ENCODE measurements at places on chromosomes 1 and 21.

DNA sequence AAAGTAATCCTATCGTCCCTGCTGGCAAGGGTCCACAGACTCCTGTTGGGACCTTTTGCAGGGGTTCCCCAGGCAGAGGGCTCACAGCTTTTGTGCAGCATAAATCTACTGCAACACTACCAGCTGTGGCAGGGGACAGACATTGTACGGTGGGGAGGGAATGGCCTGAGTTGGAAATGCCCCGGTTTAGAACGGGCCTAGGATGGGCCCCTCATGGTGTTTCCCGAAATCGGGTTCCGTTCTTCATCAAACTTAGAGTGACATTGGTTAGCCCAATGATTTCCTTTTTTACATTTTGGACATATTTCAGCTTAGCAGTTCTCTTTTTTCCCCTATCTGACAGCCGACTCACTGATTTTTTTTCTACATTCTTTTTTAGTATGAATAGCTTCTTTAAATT, 26.5 kb upstream of the SAMD11 start:
- no peak for DNase-seq

DNA sequence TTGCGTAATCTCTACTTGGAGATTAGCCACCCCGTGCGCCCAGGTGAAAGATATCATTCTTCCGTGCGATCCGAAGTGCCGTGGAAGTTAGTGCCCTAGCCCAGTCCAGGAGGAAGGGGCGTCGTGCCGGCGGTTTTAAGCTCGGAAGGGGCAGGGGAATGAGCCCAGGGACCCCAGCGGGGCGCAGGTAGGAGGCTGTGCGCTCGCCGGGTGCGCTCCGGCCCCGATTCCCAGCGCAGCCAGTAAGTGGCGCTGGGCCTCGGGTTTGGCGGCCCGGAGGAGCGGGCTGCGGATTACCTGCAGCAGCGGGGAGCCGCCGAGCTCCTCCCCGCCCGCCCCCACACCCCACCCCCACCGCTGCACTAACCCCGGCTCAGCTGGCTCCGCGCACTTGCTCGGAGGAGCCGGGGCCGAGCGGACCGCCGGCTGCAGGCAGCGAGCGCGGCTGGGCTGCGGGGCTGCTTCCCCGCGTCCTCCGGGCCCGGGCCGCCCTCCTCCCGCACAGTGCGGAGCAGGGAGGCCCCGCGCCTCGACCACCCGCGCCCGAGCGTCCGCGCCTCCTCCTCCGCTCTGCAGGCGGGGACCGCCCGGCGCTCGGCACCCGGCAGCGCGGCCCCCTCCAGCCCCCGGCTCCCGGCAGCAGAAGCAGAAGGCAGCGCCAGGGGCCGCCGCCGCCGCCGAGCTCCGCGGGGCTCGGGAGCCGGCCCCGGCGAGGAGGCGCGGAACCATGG, at the start of gene RYR2:
Gene RYR2 (plus strand): TSS at position 390 of the 731 bp plus-strand sequence. CDS start 338 bp downstream, at position 728.
- peak; percentile 81 for DNase-seq

- DNase-seq: no peak
Observed at GRCh38 chr1:156051011-156051725, 2.4 kb downstream of the UBQLN4 start.

DNA sequence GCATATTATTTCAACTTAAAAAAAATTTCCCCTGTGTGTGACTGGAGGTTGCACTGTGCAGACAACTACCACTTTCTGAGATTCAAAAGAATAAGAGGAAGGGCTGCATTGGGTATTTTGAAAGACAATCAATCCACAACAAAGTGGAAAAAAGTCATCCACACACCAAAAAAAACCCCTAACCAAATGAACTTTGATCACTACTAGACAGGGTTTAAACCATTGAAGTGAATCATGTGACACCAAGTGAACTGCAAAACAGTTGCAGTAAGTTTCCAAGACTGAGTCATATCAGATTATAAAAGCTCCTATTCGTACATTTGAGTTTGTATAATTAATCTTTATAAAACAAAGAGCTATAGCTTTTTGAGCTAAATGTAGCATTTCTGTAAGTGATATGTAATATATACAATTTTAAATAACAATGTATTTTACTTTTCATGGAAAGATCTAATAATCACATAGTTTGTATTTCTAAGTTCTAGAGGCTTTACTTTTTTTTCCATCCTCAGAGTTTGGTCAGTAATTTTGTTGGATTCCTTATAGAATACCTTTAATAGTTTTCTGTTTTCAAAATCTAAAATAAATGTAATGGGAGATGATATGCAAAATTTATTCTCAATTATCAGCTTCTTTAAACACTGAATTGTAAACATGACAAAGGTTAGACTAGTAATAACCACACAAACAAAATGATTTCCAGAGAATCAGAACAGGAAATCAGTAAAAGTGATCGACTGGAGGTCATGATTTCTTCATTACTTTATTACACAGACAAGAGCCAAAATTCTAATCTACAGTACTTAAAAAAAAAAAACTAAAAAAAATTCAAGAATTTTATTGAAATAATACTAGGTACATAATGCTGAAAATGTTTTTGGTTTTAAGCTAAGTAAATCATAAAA, 50.5 kb upstream of the GFI1 start:
- DNase-seq: no peak

DNA sequence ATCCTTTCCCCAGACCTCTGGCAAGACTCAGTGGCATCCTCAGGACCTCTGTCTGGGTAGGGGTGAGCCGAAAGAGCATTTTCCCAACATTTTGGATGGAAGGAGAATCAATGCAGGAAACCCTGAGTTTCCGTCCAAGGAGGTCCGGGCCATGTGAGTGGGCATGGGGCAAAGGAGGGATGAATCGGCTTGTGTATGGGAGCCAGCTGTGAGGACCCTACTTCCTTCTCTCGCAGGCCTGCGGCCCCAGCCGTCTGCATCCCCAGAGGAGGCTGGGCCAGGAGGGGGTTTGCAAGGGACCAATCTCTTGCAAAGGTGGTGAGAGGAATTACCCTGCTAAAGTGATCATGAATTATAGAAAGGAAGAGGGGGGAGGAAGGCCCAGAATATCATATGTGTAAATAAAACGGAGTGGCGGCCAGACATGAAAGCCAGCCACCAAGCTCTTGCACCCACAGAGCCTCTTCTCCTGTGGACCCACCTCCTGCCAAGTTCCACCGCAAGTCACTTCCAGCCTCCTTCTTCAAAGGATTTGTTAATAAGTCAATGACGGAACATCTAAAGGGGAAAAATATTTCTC, 48.2 kb upstream of the POU3F1 start:
- no peak for DNase-seq

DNA sequence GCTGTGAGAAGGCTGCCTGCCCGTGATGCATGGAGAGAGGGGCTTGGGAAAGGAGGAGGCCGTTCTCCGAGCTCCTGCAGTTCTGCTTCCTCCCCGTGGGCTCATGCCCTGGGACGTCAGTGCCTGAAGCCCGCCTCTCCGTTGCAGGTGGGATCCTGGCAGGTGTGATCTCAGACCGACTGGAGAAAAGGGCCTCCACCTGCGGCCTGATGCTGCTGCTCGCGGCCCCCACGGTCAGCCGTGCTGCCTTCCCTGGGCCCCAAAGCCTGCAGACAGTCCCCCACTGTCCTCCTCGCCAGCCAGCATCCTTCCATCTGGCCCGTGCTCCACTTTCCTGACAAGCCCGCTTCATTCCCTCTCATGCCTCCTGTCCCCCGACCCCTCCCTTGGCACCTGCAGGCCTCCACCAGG, 50.9 kb downstream of the SLC37A1 start:
- peak; percentile 4 for DNase-seq

- no peak for DNase-seq
Observed at GRCh38 chr1:103898576-103899345, 149.1 kb downstream of the AMY1C start.

GRCh38 chr1:80310703-80311245, 1304.2 kb upstream of the ADGRL4 start:
- DNase-seq: no peak

GRCh38 chr1:41590331-41590730, 105.8 kb upstream of the EDN2 start:
- DNase-seq: no peak

- DNase-seq: peak; percentile 64
Observed at GRCh38 chr1:23957096-23957495, 2.5 kb upstream of the PNRC2 start.

DNA sequence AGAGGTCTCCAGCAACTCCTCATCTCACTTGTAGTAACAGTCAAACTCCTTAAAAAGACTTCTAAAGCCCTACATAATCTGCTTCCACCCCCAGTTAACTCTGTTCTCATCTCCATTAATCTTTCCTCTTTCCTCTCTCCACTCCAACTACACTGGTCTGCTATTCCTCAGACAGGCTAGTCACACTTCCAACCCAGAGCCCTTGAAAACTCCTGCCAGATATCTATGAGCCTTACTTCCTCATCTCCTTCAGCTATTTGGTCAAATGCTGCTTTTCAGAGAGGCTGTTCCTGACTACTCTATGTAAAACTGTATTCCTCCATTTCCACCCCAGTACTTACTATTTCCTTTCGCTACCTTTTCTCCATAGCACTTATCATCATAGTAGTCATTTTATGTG, 24.4 kb downstream of the PCP4L1 start:
- DNase-seq: no peak

Measured in WERI-Rb-1 (cell line).